ENCODE measurements at places on chromosomes 5 and 9.

DNA sequence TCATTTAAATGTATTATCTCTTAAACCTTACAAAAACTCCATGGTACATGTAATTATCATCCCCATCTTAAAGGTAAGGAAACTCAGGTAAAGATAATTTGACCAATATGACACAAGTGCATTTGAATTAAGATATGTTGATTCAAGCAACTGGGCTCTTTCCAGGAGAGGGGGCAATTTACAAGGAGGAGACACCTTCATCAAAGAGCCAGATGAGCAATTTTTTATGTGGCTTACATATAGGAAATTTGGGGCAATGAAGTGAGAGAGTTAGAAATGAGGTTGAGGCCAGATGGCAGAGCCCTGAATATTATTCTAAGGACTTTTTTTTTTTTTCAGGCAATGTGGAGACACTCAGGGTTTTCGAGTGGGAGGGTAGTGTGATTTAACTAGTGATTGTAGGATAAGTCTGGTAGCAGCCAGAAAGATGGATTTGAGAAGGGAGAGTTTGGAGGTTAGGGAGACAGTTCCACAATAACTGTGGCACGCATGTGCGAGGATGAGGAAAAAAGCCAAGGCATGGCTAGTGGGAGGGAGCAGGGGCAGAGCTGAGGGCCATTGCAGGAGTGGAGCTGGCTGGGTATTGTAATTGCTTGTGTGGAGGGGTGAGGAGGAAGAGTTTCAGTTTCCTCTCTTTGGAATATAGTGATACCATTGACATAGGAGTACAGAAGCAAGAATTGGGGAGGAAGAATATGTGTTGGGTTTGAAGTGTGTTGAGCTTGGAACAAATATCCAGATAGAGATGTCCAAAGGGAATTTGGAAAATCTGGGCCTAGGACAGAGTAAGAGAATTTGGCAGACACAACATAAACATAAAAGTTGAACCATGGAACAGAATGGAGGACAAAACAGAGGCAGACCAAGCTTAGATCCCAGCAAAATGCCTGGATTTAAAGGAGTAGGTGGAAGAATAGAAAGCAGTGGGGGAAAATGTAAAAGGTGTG, 72.0 kb downstream of the ACTBL2 start:
- DNase-seq, result no peak

GRCh38 chr5:39149966-39150365, 69.4 kb downstream of the FYB1 start:
- DNase-seq, result no peak

DNA sequence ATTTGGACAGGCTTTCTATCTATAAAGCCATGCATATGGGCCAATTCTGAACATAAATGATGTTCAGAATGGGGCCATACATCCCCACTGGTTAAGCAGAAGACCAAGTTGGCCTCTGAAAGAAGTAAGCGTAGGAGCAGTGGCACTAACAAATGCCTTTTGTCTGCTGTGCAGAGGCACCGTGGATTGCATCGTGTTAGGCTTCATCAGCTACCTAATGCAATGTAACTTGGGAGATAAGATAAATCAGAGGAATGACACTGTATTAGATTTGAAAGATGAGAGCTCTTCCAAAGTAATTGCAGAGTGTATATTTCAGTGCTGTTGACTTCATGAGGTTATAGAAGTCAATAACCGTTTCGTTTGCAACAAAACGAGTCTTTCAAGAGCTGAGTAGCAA, 148.1 kb downstream of the PARP8 start:
- no peak for DNase-seq

GRCh38 chr9:80231318-80232236, 659.8 kb downstream of the TLE4 start:
- DNase-seq, result no peak

GRCh38 chr5:1806974-1807373, 5.8 kb downstream of the NDUFS6 start:
- DNase-seq, result no peak

DNA sequence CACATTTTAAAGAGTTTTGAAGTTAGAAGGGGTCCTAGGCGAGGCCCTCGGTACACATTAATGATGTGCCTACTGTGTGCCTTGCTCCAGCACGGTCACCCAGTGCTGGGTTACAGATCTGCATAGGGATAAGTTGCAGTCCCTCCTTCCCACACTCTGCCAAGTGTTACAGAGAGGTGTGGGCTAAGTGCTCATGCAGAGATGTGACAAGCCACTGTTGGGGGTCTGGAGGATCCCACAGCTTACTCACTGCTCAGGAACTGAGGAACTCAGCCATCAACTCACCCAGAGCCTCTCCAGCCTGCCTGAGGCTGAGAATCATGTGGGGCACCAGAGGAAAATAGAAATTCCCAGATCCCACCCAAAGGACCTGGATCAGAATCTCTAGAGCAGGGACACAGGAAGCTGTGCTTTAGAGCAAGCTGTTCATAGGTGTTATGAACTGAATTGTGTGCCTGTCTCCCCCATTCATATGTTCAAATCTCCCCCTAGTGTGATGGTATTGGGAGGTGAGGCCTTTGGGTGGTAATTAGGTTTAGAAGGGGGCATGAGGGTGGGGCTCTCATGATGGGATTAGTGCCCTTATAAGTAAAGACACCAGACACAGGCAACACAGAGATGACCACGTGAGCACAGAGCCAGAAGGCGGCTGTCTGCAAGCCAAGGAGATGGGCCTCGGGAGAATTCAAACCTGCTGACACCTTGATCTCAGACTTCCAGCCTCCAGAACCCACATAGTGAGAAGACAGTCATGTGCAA, 164.1 kb downstream of the HSD17B3 start:
- no peak for DNase-seq

- no peak for DNase-seq
These were observed 47.3 kb downstream of the TMEM167A start for GRCh38 chr5:83029912-83030311.

- DNase-seq, result no peak
These were observed 225.3 kb downstream of the NR2F1-AS1 start for GRCh38 chr5:93355691-93356090.

DNA sequence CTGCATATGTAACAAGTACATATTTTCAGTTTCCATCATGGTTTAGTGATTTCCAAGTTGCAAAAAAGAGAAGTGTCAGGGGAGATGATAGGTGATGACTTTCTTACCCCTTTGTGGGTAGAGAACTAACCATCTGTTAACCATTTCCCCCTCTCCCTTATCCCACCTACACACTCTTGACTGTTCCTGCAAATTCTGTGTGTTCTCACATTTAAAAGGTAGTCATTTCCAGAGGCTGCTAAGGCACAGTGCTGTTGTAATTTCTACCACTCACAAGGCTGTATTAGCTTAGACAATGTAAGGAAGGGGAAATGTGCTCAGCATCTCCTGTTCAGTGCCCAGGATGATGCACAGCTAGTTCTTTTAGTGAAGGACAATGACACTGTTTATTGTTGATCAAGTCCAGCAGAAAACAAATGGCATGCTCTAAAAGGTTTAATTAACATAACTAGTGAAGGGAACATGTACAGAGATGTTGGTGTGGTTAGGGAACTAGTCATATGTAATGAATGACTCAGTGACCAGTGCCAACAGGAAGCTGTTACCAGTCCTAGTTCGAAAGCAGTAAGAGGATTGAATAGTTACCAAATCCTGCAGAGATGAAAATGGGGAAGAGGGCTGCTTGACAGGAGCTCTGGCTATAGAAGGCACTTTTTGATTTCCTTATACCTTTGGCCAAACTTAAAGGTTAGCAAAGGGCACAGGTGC, 165.1 kb downstream of the PLK2 start:
- no peak for DNase-seq

GRCh38 chr5:151238303-151238741, 14.4 kb upstream of the CCDC69 start:
- no peak for DNase-seq

DNA sequence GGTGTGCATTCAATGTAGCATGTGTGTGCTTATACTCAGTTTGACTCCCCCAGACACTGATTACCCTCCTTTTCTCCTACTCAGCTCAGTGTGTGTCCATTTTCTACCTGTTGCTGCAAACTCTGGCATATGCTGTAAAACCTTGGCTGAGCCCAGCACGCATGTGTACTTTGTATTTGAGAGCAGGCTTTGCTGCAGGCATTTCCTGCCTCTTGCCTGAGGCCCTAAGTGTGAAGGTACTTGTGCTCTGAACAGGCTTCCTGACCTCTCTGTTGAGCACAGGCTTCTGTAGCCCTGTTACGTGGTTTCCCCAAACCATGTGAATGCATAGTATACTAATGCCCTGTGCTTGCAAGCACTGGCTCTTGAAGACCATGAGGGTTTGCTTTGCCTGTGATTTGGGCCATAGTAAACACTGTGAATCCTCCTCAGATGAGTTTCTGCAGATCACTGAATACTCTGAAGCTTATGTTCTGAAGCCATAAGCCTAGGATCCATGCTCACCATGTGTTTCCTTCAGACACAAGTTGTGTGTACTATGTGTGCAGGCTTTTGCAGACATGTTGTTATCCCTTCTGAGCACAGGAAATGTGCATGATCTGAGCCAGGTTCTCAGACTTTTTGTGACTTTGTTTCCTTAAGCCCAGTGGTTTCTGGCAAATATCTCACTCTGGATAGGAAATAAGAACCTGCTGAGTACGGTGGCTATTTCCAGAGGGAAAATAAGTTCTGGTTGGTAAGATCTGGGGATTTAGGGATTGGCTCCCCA, 124.9 kb upstream of the RUSC2 start:
- no peak for DNase-seq

GRCh38 chr5:161585798-161586197, 39.3 kb upstream of the GABRB2 start:
- DNase-seq, result no peak

DNA sequence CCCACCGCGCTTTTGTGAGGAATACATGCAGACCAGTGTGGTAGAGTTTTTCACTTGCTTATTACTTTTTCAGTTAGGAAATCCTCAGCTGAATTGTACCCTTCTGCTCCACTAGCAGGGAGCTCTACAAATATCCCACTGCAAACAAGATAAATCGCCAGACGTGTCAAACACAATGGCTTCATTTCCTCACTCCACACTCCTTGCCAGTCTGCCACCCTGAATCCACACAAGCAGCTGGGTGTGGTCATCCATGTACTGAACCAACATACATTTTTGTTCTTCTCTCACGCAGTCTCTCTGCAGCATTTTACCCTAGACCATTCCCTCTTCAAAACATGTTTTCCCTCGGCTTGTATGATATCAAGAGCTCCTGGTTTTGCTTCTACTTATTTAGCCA, 3.7 kb upstream of the ROR2 start:
- no peak for DNase-seq

DNA sequence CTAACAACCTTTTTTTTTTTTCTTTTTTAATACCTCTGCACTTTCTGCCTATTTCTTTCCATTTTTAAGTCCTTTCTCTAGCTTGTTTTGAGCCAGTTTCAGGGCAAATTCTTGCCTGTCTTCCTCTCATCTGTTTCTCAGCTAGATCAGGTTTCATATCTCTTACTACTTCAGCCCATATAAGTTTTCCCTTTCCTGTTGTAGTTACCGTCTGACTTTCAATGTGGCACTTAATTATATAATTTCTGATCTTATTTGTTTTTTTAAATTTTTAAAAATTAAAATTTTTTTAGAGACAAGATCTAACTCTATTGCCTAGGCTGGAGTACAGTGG, 104.7 kb upstream of the ELL2 start:
- DNase-seq, result no peak

Data from iPS DF 19.7 (cell line).